ENCODE measurements at places on chromosomes 13 and 19.

DNA sequence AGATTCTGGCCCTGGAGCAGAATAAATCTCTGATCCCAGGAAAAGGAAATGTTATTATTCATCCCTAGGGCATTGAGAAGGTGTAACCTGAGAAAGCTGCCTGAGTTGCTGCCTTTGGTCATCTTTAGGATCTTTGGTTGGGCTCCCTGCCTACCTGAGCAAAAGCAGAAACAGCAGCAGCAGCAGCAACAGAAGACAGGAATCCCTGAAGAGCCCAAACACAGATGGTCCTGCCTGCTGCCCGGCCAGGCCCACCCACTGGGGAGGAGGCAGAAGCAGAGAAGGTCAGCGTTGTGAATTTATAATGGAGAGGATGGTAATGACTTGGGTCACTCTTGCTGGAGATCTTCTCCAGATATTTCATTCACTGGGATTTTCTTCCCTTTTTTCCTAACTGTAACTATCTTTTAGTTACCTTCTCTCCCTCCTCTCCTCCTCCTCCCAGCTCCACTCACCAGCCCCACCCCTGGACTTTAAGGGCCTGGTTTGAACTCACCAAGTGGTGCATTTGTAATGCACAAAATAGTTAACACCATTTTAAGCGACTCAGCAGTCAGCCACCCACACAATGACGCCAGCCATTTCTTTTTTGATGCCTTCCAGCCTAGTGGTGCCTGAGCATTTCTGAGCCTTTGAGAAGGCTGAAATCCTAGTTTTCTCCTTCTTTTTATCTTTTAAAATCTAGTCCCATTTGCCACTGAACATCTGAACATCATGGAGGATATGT is 91.7 kb downstream of the HSPH1 start:
- DNase-seq: no peak

GRCh38 chr13:24700539-24700938 is 20.3 kb downstream of the ATP12A start:
- no peak for DNase-seq

- no peak for DNase-seq
Observed at GRCh38 chr13:49521224-49521623, 25.5 kb downstream of the PHF11 start.

DNA sequence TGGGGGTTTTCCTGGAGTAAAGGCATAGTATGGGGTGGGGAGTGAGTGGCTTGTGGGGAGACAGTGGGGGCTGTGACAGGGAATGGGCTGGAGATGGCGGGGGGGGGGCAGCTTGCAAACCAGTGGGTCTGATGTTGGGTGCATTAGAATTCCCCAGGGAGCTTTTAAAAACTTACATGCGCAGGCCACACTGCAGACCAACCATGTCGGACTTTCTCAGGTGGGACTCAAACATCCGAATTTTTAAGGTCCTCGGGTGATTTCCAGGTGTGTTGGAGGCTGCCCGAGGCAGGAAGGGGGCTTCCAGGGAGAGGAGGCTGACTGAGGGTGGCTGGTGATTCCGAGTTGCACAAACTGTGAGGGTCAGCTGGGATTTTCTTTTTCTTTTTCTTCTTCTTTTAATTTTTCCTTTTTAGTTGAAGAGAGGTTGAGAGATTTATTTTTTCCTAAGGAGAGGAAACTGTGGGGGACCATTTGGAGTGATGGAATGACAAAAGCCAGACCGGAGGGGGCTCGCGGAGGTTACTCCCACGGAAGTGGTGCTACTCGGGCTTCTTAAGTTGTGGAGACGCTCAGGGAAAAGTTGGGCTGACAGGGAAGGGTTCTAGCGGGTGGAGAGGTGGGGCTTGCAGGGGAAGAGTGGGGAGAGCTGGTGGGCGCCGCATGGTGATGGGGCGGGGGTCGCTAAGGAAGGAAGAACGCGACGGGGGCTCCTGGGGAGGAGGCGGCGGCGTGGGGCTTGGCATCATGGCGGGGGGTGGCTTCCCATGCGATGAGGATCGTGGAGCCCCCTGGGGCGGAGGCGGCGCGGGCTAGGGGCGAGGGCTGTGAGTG is 997 bp upstream of the CACNG8 start:
- no peak for DNase-seq

DNA sequence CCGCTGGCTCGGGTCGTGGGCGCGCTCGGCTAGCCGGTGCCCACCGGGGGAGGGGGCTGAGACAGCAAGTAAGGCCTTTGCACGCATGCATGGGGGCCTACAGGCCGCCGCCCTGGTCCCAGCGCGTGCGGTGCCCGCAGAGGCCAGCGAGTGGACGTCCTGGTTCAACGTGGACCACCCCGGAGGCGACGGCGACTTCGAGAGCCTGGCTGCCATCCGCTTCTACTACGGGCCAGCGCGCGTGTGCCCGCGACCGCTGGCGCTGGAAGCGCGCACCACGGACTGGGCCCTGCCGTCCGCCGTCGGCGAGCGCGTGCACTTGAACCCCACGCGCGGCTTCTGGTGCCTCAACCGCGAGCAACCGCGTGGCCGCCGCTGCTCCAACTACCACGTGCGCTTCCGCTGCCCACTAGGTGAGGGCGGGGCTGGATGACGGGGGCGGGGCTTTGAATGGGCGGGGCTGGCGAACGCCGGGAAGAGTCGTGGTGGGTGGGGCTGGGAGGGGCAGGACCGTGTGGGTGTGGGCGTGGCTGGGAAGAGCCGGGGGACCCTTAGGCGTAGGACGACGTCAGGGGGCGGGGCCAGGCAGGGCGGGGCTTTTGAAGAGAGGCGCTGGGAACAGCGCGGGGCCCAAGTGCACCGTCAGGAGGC is 2.1 kb downstream of the CILP2 start:
- peak; percentile 69 for DNase-seq

- no peak for DNase-seq
Observed at GRCh38 chr13:70612881-70613280, 504.6 kb upstream of the KLHL1 start.

DNA sequence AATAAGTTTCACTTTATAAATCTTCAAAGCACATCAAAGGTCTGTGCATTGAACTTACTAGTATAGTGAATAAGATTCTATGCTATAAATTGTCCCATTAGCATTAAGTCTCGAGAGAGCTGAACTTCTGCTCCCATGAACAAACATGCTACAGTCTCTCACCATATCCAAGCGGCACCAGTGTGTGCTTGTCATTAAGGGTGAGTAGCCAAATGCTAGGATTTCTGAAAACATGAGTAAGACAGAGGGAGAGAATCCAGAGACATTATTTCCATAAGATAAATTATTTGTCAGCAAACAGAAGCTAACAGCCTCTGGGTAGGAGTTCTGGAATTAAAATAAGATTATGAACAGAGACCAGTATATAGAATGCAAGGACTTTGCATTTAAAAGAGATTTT is 2882.5 kb downstream of the PCDH9 start:
- DNase-seq: peak; percentile 26

GRCh38 chr19:58572026-58572817 is 913 bp downstream of the MZF1 start:
- DNase-seq: no peak

- peak; percentile 71 for DNase-seq
Observed at GRCh38 chr13:80921541-80921940, 580.6 kb upstream of the SPRY2 start.

DNA sequence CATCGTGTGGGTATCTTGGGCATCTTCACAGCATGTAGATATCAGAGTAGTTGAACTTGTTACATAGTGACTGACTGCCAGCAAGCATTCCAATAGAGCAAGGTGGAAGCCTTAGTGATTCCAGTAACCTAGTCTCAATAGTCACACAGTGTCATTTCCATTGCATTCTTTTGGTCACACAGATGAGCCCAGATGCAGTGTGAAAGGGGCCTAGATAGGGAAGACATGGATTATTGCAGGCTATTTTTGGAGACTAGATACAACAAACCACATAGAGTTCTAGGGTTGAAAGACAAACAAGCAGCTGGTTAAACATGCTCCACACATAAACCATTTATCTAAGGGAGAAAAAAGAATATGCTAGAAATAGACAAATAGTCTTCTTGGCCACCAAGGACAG is 553.5 kb downstream of the DCT start:
- DNase-seq: no peak

DNA sequence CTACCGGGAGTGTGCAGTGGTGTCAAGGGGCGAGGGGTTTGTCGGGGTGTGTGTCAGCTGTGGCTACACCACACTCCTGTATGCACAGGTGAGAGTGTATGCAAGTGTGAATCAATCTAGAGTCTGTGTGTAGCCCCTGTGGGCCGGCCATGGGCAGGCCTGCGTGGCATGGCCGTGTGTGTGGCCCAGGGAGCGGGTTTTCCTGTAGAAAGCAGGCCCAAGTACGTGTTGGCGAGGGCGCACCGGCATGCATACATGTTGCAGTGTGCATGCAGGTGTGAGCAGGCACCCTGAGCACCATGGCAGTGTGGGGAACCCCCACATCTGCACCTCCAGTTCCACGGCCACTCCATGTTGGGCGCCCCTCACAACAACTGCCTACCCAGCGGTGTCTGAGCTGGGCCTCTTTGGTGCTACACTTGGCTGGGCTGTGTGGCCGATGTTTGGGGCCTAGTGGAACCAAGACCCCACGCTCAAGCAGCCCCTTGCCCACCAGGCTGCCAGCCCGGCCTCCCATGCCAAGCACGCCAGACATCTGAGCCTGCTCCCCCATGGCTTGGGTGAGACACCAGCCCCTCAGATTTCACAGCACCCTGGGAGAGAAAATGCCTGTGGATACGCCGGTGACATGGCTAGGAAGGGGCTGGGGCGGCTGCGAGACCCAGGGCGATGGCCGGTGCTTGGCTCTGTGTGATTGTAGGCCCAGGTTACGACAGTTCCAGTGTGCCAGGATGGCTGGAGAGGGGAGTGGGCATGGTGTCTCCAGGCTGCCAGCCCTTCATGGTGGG is 2.1 kb downstream of the NFIX start:
- no peak for DNase-seq

- DNase-seq: no peak
Observed at GRCh38 chr19:30160426-30160825, 211.8 kb upstream of the ZNF536 start.

GRCh38 chr13:60945396-60945795 is 470.3 kb downstream of the PCDH20 start:
- no peak for DNase-seq

DNA sequence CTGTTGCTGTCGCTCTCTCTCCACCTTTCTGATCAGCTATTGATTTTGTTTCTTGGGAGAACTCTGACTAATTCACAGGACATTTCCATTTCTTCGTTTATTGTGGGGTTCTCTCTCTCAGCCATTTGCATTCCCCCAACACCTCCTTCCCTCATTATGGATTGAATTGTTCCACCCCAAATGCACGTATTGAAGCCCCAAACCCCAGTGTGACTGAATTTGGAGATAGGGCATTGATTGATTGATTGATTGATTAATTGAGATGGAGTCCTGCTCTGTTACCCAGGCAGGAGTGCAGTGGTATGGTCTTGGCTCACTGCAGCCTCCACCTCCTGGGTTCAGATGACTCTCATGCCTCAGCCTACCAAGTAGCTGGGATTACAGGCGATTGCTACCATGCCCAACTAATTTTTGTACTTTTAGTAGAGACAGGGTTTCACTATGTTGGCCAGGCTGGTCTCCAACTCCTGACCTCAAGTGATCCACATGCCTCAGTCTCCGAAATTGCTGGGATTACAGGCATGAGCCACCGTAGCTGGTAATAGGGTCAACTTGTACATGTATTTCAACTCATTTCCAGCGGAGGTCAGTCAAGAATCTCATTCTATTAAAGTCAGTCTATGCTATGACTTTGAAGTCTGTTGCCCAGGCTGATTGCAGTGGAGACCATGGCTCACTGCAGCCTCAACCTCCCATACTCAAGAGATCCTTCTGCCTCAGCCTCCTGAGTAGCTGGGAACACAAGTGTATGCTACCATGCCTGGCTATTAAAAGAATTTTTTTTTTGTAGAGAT is 13.6 kb downstream of the NFILZ start:
- no peak for DNase-seq

DNA sequence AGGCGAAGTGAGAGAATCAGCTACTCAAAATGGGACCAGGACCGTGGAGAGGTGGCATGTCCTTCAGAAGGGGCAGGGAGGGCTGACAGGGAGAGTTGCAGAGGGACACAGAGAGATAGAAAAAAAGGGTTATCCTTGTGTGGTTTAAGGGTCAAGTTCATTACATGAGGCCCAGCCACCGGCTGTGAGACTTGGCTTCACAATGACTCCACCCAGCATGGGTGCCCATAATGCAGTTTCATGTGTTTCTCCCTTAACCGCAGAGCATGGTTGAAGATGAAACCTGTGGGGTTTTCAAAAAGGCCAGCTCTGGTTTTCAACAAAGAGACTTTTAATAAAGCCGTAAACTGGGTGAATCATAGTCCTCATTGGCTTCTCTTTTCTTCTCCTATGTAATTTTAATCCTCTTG is 164.6 kb downstream of the KLF5 start:
- no peak for DNase-seq

DNA sequence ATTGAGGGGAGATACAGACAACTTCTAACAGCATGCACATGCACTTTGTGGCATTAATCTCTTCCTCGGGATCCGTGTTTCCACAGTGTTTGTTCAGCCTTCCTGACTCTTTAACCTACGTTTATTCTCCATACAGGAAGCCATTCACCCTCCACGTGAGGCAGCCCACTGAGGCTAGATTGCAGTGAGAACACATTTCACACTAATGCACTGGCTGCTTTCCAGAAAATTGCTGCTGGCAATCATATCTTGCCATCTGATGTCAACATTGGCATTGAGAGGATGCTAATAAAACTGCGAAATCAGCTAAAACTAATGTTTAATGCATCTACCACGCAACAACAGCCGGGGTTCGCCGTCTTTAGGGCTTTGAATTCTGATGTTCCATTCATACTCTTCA is 30.0 kb downstream of the DCLK1 start:
- no peak for DNase-seq

Measured in fibroblast of skin of abdomen (primary cell).